Progenitor cell of endocrine pancreas (in vitro differentiated cells): ENCODE measurements at places on chromosomes 4 and X.
A peak's percentile ranks its signal among the peaks of the same experiment; 100 is the strongest.

- no peak for DNase-seq
These were observed 117.2 kb downstream of the SH3RF1 start for GRCh38 chr4:169153481-169154087.

DNA sequence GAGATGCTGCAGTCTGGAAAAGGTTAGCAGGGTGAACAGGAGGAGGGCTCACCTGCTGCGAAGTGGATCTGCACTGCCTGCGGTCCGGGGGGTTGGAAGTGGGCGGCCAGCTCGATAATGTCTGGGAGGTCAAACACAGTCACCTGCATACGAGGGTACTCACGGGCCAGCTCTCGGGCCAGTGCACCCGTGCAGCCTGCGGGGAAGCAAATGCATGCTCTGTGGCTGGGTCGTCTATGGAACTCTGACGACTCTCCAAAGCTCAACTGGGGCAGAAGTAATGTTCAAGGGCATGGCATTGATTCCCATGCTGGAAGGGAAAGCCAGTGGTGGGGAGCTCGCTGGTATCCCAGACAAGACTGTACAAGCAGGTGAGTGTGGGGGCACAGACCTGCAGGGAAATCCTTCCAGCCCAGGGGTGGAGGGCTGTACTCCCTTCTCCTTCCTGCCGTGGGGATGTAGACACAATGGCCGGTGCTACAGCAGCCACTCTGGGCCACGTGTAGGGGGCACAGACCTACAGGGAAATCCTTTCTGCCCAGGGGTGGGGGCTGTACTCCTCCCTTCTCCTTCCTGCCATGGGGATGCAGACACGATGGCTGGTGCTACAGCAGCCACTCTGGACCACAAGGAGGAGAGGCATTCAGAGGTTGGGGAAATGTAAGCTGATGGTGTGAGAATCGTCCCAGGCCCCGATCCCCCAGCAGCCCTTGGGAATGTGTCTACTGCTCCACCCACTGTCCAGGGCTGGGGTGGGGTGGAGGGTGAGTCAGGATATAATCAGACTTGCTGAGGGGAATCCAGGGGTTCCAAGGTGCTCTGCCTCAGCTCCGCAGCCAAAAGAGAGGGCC is 26.2 kb upstream of the SLC25A6 start:
- no peak for DNase-seq

DNA sequence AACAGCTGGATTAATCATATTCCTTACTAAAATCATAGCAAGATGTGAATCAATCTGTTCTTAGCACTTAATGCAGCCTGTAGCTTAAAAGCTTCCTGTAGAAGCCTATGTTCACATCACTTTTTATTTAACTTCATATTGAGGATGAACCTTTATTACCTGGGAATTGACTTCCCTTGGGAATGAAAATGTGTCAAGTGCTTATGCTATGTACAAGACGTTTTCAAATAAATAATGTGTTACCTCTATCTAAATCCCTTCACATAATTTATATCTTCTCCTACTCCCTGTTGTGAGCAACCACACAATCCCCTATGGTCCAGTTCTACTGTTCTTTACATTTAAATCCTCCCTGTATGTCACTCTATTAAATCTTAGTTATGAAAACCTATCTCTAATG is 633.1 kb downstream of the FSTL5 start:
- DNase-seq, result no peak

DNA sequence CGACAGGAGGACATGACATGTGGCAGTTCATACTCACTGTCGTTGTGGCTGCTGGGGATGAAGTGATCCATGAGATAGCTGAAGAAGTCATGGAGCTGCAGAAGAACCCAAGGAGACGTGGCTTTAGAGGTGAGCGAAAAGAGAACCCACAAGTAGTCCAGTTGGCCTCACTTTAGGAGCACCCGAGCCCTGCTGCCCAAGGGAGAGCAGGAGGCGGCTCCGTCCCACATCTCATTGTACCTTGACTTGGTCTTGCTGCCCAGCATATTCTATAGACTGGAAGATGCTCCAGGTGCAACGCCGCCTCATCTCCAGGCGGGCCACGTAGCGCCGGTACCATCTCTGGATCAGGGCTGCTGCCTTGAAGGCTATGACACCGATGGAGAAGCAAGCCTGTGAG is 10.6 kb downstream of the PPEF2 start:
- DNase-seq, result no peak

DNA sequence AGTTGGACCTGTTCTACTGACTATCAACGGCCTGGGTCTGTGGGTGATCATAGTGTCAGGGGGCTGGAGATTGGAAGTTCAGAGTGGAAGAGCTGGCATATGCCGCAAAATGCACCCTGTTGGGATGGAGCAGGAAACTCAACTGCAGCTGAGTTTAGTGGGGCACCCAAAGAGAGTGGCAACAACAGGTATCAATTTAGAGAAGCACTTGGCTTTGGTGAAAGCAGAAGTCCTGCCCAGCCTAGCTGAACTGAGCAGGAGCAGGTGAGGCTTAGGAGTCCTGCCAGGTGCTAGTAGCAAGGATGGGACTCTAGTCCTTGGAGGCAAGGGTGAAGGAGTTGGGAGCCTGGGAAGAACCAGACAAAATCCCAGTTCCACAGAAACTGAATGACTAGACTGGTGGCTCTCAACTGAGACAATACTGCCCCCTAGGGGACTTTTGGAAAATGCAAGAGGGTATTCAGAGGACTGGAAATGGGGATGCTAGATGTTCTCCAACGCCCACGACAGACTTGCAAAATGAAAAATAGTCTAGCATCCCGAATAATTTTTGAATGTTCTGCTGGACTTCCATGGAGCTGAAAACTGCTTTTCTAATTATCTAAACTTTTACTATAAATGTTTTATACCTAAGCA is 49.4 kb downstream of the RTL9 start:
- peak; percentile 59 for DNase-seq

DNA sequence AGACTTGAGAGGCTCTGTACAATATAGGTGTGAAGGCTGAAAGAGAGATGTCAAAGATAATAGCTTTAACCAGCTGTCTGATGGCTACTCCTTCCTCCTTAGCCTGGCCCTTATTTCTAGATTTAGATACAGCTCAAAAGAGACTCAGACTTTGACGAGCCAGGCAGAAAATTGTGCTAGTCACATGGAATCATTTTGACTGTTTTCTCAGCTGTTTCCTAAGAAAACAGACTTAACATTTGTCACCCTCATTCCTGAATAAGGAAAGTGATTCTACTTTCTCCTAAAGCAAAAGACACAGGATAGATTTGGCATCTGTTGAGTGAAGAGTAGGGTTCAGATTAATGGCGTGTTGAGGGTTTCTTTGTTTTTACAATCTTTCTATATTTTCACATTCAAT is 340.7 kb downstream of the DHX15 start:
- DNase-seq, result no peak

DNA sequence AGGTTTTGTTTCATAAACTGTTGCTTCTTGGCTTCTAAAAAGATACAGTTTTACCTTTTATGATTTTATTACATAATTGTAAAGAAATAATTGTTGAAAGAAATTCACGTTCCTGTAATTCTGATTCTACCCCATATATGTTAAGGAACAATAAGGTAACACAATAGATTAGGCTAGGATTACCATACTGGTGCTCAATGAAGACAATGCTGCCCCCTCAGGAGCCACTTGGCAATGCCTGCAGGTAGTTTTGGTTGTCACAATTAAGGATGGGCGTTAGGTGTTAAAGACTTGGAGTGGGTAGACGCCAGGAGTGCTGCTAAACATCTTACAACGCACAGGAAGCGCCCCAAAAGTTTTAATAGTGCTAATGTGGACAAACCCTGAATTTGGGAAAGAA is 133.2 kb downstream of the NLGN4X start:
- no peak for DNase-seq

DNA sequence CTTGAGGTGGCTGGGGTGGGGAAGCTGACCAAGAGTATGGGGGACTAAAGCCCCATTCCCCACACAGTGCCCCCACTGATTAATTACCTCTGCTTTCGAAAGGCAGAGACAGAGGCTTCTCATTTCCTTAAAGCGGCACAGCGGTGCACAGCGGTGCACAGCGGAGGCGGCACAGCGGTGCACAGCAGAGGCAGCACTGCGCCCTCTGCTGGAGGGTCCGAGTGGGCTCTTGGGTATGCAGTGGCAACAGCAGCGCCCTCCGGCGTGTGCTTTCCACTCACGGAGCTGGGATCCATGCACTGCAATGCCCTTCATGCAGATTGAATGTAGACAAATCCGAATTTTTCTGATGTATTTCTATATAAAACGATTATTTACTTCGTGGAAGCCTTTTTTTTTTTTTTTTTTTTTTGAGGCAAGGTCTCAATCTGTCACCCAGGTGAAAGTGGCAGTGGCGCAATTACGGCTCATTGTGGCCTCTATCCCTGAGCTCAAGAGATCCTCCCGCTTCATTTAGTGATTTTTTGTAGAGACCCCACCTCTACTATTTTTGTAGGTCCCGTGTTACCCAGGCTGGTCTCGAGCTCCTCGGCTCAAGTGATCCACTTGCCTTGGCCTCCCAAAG is 19.7 kb upstream of the PRPS2 start:
- DNase-seq, result peak; percentile 15

GRCh38 chr4:38529189-38530115 is 134.5 kb upstream of the KLF3 start:
- no peak for DNase-seq

- DNase-seq, result no peak
These were observed 92.5 kb upstream of the TEX13D start for GRCh38 chrX:124239911-124240310.

- DNase-seq, result no peak
These were observed 199.0 kb upstream of the MAMLD1 start for GRCh38 chrX:150163956-150164726.

- no peak for DNase-seq
These were observed 62.8 kb downstream of the SH3KBP1 start for GRCh38 chrX:19824603-19825002.

- DNase-seq, result no peak
These were observed 176.6 kb upstream of the CENPE start for GRCh38 chr4:103374758-103375157.

DNA sequence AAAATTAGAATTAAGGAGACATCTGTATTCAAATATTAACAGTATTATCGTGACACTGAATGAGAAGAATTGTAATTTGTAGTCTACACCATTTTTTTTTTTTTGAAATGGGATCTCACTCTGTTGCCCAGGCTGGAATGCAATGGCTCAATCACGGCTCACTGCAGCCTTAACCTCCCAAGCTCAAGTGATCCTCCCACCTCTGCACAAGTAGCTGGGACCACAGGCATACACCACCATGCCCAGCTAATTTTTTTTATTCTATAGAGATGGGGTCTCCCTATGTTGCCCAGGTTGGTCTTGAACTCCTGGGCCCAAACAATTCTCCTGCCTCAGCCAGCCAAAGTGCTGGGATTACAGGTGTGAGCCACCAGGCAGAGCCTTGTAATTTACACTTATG is 24.8 kb downstream of the ELF2 start:
- DNase-seq, result no peak

DNA sequence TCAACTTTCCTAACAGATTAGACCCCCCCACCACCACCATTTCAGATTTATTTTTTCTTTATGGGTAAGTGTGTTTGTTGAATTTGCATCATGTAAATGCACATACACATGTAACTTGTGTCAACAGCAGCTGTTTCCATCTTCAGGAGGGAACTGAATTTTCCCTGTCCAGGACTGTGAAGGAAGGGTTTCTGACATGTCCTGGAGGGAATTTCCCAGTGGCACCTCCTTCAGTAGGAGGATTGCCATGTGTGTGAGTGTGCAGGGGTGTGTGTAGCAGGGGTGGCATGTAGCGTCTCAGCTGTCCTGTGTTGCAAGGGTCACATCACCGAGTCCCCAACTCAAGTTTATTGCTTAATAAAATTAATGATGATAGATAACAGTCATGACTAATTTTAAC is 19.7 kb downstream of the HERC6 start:
- DNase-seq, result no peak

DNA sequence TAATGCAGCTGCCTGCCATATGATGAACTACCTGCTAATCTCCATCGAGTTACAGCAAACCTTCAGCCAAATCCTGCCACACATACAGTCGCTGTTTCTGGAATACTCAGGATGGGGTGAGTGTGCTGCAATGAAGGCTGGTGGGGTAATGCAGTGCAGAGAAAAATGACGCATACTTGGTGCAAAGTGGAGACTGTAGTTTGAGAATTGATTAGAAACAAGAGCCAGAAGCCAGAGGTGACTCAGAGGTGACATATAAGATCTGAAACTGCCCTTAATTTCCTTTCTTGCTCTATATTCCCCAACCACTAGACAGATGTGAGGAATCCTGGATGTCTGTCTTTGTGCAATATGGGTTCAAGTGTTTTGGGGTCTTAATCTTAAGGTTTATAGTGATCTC is 22.0 kb downstream of the C4orf54 start:
- no peak for DNase-seq

DNA sequence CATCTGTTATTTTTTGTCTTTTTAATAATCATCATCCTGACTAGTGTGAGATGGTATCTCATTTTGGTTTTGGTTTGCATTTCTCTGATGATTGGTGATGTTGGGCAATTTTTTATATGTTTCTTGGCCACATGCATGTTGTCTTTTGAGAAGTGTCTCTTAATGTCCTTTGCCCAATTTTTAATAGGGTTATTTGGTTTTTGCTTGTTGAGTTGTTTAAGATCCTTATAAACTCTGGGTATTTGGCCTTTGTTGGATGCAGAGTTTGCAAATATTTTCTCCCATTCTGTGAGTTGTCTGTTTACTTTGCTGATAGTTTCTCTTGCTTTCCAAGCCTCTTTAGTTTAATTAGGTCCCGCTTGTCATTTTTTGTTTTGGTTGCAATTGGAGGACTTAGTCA is 152.1 kb upstream of the MED14 start:
- no peak for DNase-seq

DNA sequence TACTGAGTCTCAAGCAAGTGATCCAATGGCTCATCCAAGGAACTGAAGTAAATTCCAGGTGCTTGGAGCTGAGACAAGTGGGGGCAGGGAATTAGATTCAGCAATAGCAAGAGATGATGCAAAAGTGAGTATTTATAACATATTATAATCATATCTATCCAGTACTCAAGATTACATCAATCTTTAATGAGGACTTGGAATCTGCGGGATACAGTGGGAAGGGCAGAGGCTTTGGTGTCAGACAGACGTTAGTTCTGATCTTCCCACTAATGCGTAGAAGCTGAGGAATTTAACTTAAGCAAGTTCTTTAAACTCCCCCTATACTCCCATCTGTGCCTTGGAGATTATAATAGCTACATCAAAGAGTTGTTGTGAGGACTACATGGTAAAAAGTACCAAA is 143.4 kb upstream of the NWD2 start:
- DNase-seq, result no peak

DNA sequence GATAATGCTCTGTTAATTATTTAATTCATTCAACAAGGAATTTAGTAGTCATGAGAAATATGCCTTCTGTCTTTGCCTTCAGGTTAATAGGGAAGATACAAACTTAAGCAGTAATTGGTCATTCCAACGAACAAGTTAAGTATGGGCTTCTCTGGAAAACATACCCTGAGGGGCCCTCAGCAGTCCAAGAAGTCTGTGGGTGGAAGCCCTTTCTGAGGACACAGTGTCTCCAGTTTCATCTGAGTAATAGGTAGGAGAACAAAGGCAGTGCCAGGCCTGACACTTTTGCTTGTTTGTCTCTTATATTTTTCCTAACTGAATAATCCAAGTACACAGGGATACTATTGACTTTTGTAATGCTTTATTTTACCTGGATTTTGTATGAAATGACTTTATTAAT is 262.5 kb downstream of the FBXW7 start:
- no peak for DNase-seq
